ENCODE measurements at places on chromosomes 7 and 10. TPM values are rescaled to one million over a fixed set of nuclear protein-coding genes. Genes with fewer than 3 reads are reported as not detected.

Gene SPDYE1
- not detected for total RNA-seq

Gene NYAP1
- 0.94 TPM for total RNA-seq

Gene WDR37
- total RNA-seq: 13.2 TPM

Gene NUTM2E
- not detected for total RNA-seq

Gene LAMTOR4
- total RNA-seq: 141 TPM

Gene NPSR1
- not detected for total RNA-seq

- no peak overlapping the region for H3K4me3 ChIP-seq
- no peaks in the 10 kb centered on the region for H3K36me3 ChIP-seq
- H3K4me1 ChIP-seq: peaks cover 11% of the 10 kb centered on the region
- no peak overlapping the region for H3K27ac ChIP-seq
These were observed 313.4 kb upstream of the C7orf33 start for GRCh38 chr7:148277042-148277660.

GRCh38 chr7:155864271-155864985, 52.2 kb upstream of the SHH start:
- H3K4me1 ChIP-seq: no peaks in the 10 kb centered on the region
- no peaks in the 10 kb centered on the region for H3K36me3 ChIP-seq
- no peak overlapping the region for H3K27ac ChIP-seq
- ATAC-seq: no peak
- H3K27me3 ChIP-seq: peaks cover 65% of the 10 kb centered on the region

GRCh38 chr7:92612501-92612900, 22.3 kb upstream of the FAM133B start:
- H3K27me3 ChIP-seq: no peaks in the 10 kb centered on the region
- peak overlapping the region; percentile 3 for H3K27ac ChIP-seq
- ATAC-seq: no peak
- no peaks in the 10 kb centered on the region for H3K4me1 ChIP-seq
- H3K36me3 ChIP-seq: no peaks in the 10 kb centered on the region

GRCh38 chr10:110395350-110396283, 90.9 kb upstream of the SMNDC1 start:
- peaks cover 22% of the 10 kb centered on the region for H3K27me3 ChIP-seq
- H3K36me3 ChIP-seq: no peaks in the 10 kb centered on the region
- ATAC-seq: peak; percentile 52
- no peak overlapping the region for H3K4me3 ChIP-seq

DNA sequence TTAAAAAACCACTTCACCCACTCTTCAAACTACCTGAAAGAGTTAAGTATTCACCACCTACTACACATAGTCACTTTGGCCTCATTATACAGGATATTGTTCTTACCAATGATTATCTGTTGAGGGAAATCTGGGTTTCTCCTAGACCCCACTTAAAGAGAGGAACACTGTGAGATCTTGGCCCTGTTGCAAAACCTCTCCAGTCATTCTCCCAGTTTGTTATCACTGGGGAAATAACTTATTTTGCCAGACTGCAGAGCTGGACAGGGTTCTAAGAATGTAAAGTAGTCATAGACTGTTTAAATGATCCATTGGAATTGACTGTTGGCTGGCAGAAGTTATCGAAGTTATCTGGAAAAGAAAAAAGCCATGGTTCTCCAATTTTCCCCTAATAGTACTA, 143.8 kb downstream of the HGF start:
- H3K4me1 ChIP-seq: no peaks in the 10 kb centered on the region
- no peak overlapping the region for H3K4me3 ChIP-seq
- no peak overlapping the region for H3K27ac ChIP-seq

DNA sequence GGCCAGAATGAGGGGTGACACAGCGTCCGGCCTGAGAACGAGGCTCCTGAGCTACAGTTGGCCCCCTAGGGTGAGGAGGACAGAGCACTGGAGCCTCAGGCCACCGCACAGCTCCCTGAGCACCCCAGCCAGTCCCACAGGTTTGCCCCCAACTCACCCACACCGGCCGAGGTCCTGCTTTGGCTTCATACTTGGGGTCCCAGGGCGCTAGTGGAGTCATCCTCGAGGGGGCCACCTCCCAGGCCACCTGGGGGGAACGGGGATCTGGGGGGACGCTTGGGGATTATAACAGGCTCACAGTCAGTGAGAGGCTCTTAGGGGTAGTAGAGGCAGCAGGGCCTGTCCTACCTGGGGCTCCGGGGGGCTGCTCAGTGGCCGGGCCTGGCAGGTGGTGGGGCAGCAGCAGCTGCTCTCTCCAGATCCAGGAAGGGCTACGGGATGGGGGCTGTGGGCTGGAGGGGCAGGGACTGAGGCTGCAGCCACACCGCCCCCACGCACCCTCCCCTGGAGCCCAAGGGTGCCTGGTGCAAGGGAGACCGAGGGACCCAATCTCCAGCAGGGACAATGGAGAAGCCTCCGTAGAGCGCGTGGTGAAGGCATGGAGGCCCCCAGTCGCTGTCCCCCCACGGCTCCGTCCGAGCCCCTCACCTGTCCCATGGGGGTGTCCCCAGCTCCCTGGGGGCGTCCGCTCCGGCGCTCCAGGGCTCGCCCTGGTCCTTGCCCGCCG, 588 bp downstream of the SAP25 start:
- no peaks in the 10 kb centered on the region for H3K36me3 ChIP-seq
- H3K4me1 ChIP-seq: no peaks in the 10 kb centered on the region
- no peak for ATAC-seq
- no peak overlapping the region for H3K27ac ChIP-seq
- peaks cover 61% of the 10 kb centered on the region for H3K27me3 ChIP-seq
- no peak overlapping the region for H3K4me3 ChIP-seq

- H3K4me1 ChIP-seq: peaks cover 56% of the 10 kb centered on the region
- ATAC-seq: no peak
- no peak overlapping the region for H3K4me3 ChIP-seq
- no peaks in the 10 kb centered on the region for H3K36me3 ChIP-seq
- peak overlapping the region; percentile 52 for H3K27ac ChIP-seq
These were observed 113.0 kb downstream of the LRMDA start for GRCh38 chr10:75544386-75544785.

DNA sequence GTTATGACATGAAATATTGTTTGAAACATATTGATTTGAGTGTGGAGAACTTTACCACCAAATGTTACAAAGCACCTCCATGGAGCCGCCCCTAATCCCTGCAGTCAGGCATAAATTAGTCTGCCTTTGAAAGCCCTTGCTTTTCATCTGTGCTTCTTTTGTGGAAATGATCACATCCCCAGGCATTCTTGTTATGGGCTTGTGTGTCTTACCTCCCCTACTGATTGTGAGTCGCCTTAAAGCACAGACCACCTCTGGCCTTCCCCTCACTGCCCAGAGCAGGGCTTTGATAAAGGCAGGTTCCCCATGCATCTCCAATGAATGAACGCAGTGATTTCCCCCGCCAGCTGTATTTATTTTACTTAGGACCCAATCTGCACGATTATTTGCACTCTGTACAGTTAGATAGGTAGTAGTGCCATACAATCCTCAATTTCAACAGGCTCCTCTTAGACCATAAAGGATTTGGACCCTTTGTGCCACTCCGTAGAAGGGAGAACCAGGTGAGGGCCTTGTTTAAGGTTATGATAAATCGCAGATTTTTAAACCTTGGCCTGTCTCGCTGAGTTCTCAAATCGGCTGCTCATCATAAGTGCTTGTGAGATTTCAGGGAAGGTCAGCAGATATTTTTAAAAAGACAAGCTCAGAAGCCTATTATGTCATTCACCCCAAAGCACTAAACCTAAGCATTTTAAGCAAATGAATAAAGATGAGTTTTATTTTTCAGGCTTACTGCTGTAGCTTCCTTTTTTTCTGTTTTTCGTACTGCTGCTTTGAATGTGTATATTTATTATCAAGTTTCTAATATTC, 107.8 kb downstream of the CUBN start:
- H3K36me3 ChIP-seq: no peaks in the 10 kb centered on the region
- no peak for ATAC-seq
- H3K27me3 ChIP-seq: no peaks in the 10 kb centered on the region
- no peaks in the 10 kb centered on the region for H3K4me1 ChIP-seq

GRCh38 chr10:73247509-73248258, 629 bp upstream of the DNAJC9 start:
- H3K4me3 ChIP-seq: peak overlapping the region; percentile 66
- peaks cover 19% of the 10 kb centered on the region for H3K4me1 ChIP-seq
- no peaks in the 10 kb centered on the region for H3K27me3 ChIP-seq
- ATAC-seq: no peak
- peak overlapping the region; percentile 55 for H3K27ac ChIP-seq

- no peak overlapping the region for H3K4me3 ChIP-seq
- no peak overlapping the region for H3K27ac ChIP-seq
- H3K36me3 ChIP-seq: no peaks in the 10 kb centered on the region
- no peak for ATAC-seq
- H3K27me3 ChIP-seq: no peaks in the 10 kb centered on the region
- no peaks in the 10 kb centered on the region for H3K4me1 ChIP-seq
These were observed 729 bp downstream of the HOGA1 start for GRCh38 chr10:97584798-97585438.

DNA sequence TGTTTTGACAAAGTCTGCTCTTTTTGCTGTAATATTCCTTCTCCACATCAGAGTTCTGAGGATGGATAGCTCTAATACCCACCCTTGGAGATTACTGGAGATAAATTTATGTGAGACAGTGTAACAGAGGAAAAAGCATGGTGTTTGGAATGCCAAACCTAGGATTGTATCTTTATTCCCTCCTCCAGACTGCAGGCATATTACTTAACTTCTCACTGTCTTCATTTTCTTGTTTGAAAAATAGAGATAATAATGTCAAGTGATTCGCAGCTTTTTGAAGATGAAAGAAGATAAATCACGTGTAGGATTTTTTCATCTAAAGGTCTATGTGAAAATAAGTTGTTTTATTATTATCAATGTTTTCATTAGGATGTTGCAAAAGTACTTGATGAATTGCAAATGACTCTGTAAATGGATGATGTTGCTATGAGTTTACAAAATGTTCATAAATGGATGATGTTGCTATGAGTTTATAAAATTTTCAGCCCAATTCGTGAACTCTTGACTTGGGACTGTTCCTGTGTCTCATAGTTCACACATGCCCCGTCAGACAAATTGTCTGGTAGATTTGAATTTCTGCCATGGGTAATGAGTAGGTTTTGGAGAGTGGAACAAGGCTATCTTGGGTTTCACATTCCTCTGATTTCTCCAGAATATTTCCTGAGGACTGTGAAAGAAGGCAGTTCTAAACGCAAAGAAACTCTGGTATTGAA, 113.1 kb upstream of the IGFBP3 start:
- no peak for ATAC-seq
- H3K27ac ChIP-seq: no peak overlapping the region
- no peaks in the 10 kb centered on the region for H3K4me1 ChIP-seq
- H3K36me3 ChIP-seq: no peaks in the 10 kb centered on the region

GRCh38 chr7:128948976-128949760, 11.4 kb downstream of the IRF5 start:
- ATAC-seq: peak; percentile 14
- peaks cover 39% of the 10 kb centered on the region for H3K36me3 ChIP-seq
- no peak overlapping the region for H3K27ac ChIP-seq

DNA sequence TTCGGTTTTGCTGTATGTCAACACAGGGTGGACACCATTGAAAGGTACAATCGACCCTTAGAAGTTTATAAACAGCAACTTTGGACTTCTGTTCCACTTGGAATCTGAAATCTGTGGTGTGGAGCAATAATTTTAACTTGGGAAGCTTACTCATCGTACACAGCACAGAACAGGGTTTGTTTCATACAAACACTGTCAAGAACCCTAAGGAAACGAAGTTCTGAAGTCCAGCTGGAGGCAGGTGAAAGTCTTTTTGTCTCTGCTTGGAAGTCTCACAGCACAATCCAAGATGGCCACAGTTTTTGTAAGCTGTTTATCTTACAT, 31.5 kb downstream of the NMT2 start:
- no peaks in the 10 kb centered on the region for H3K4me1 ChIP-seq
- no peaks in the 10 kb centered on the region for H3K36me3 ChIP-seq
- ATAC-seq: peak; percentile 36

DNA sequence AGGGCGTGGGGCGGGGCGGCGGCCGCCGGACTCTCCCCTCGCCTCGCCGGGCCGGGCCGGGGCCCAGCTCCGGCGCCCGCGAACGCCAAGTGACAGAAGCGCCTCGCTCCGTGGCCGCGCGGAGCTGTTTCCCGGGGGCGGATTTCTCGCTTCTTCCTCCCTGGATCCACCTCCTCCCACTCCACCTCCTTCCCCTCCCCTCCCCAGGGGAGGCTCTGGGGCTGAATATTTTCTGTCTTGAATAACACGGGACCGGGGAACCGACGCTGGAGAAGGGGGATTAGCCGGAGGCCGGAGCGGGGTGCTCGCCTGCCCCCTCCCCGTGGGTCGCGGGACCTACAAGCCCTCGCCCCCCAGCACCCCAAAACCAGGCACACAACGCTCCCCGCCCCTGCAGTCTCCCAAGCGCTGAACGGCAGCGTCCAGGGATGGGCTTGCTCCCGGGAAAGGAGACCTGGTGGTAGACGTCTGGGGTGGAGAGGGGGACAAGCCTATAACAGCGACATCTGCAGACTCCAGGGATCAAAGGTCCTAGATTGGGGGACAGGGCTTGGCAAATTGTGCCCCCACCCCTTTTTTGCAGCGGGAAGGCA, at the start of gene ARHGAP21:
Gene ARHGAP21, minus strand, starts transcription at position 100 of the 593 bp plus-strand sequence. CDS start 1,988 bp downstream, outside the sequence.
- ATAC-seq: peak; percentile 56
- H3K36me3 ChIP-seq: no peaks in the 10 kb centered on the region
- H3K4me1 ChIP-seq: peaks cover 38% of the 10 kb centered on the region
- no peaks in the 10 kb centered on the region for H3K27me3 ChIP-seq
- peak within 1 kb of the TSS; percentile 64 for H3K4me3 ChIP-seq
- H3K27ac ChIP-seq: peak within 1 kb of the TSS; percentile 98

GRCh38 chr7:106065575-106066500, 46.3 kb downstream of the SYPL1 start:
- H3K36me3 ChIP-seq: no peaks in the 10 kb centered on the region
- peaks cover 35% of the 10 kb centered on the region for H3K4me1 ChIP-seq
- no peaks in the 10 kb centered on the region for H3K27me3 ChIP-seq
- ATAC-seq: no peak
- H3K27ac ChIP-seq: peak overlapping the region; percentile 87

GRCh38 chr10:10498781-10499180, 518.9 kb upstream of the CELF2 start:
- no peaks in the 10 kb centered on the region for H3K4me1 ChIP-seq
- H3K36me3 ChIP-seq: no peaks in the 10 kb centered on the region
- no peaks in the 10 kb centered on the region for H3K27me3 ChIP-seq
- no peak overlapping the region for H3K27ac ChIP-seq

DNA sequence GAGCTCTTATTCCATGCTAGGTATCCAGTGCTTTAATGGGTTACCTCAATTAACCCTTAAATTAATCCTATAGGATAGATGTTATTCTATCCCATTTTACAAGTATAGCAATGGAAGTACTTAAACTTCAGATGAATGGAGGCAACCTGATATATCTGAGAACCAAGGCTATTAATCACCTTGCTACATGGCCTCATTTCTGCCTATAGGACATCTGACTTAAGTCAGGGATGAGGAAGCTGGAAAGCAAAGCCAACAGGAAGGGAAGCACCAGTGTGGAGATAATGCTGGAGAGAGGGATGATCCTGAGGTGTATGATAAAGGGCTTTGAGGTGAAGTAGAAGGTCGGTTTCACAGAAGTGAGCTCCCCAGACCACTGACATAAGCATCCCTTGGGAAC, 132.3 kb downstream of the CHN2 start:
- H3K36me3 ChIP-seq: no peaks in the 10 kb centered on the region
- H3K27ac ChIP-seq: no peak overlapping the region
- no peak overlapping the region for H3K4me3 ChIP-seq
- H3K27me3 ChIP-seq: no peaks in the 10 kb centered on the region
